Panc1 (cell line): ENCODE measurements at places on chromosomes 2 and 18.
A peak's percentile ranks its signal among the peaks of the same experiment; 100 is the strongest.

DNA sequence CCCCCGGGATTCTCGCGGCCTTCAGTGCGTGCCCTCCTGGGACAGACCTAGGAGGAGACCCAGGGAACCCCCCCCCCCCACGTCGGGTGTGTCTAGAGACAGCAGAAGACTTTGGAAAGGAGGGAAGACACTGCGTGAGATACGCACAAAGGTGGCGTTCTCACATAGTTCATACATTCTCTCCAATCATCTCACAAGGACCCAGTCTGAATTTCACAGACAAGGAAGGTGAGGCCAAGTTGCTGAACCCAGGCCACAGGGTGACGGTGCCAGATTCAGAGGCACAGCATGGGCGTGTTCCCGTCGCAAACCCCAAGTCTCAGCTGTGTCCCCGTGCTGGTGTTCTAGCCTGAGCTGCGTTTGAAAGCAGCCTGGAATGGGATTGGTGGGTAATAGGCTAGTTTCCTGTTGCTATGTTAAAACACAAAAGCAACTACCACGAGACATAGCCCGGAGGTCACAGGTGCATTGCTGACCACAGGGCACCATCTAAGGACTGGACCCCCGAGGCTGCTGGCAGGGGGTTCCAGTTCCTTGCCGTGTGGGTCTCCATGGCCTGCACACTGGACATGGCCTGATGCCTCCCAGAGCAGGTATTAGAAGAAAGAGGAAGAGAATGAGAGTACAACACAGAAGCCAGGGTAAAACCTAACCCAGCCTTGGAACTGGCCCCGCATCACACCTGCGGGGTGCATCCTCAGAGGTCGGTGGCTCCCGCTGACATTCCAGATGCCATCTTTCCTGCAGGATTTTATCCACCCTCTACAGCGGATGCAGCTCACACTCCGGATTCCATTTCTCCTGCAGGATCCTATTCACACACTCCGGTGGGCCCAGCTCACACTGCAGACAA lies 1.1 kb upstream of the PXDN start:
- DNase-seq = no peak

DNA sequence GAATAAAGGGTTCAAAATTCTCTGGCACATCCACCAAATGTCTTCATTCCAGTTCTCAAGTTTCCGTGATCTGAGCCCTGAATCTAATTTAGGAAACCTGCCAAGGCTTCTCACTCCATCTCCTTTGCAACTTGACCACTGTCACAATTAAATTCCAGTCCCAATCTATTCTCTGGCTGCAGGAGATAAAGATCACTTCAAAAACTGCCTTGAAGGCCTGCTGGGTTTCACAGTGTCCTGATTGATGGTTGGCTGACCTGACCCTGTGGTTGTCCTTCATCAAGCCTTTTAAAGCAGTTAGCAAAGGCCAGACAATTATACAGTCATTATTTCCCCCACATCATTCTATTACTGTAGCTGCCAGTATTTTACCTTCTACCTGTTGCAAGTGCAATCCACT lies 60.3 kb upstream of the DNAJC10 start:
- no peak for DNase-seq

- no peak for DNase-seq
Measured at GRCh38 chr2:12636837-12637581, 79.7 kb upstream of the TRIB2 start.

DNA sequence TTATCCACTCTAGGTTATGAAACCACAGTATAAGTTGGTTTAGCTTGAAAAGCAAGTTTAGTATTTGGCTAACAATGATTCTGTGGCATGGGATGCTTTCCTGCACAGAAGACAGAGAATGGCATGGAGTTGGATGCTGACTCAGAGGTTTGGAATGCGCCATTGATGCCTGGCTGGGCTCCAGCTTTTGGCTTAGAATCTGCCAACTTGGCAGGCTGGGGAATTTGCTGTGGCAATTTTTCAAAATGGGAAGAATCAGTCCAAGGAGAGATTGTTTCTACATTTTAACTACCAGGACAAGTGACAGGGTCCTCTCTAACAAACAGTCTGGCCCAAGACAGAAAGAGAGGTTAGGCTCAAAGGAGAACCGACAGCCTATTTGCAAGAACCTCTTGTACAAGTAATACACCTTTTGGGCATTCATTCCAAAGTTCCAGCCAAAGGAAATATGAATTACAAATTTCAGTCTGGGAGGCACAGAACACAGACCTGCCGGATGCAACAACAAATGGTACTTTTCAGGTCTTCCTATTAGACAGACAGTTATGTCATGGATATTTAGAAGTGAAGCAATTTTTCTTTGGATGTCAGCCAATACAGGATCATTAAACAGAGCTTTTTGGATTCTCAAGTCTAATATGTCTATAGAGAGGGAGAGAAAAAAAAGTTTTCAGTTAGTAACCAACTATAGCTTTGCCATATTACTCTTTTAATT lies 1027.7 kb downstream of the TMEM182 start:
- DNase-seq = no peak

DNA sequence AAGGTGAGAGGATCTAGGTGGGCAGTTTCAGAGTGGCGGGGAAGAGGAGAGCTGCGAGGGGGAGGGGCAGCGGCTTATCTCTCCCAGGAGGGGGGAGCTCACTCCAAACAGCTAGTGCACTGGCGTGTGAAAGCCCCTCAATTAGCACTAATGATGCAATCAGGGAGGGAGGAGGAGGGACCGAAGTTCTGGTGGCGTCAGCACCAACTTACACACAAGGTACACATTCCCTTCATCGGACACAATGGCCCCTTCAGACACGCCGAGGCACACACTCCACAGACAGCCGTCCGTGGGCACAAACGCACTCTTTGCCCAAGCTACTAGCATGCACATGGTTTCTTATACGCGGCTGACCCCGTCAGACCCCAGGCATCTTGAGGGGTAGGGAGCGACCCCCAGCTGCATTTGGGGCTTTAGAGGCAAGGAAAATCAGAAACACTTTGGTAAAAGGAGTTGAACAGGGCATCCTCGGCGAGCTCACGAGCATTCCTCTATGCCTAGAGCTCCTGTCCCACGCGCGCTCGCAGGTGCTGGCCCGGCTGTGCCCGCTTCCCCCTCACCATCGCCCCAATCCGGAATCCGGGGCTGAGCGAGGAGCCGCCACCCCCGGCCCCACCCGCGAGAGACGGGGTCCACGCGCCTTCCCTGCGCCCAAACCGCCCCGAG lies 868 bp upstream of the PKDCC start:
- DNase-seq = no peak

DNA sequence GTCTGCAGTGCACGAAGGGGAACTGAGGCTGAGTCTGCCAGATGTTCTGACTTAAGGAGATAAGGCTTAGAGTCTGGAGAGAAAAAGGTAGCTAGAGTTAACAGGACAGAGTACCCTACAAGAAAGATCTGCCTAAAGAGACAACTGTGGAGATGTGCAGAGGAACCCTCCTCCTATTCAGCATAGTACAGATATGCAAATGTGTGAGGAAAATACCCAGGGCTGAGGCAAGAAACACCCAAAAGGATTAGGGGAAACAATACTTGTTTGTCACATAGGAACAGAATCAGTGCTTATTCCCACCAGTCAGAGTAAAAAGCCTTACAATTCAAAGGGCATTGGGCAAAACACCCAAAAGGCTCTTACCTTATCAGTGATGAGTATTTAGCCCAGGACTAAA lies 67.8 kb downstream of the SS18 start:
- no peak for DNase-seq

GRCh38 chr18:3305354-3305762 lies 43.4 kb downstream of the MYL12B start:
- DNase-seq = peak; percentile 69

DNA sequence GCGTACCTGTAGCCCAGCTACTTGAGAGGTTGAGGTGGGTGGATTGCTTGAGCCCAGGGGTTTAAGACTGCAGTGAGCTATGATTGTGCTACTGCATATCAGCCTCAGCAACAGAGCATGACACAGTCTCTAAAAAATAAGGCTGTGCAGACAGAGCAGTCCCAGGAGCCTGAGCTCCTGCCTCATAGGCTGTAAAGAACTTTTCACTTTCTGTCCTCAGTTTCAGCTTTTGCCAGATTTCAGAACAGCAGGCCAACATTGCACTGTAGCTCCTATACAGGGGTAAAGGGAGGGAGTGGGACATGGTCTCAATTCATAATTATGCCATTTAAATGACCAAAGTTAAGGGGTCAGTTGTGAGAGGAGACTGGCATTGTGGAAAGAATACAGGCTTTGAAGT lies 150.6 kb downstream of the GALNT1 start:
- DNase-seq = no peak

- no peak for DNase-seq
Measured at GRCh38 chr18:44079606-44080005, 601.1 kb upstream of the SETBP1 start.

GRCh38 chr2:62296034-62296831 lies 100.3 kb downstream of the B3GNT2 start:
- no peak for DNase-seq

DNA sequence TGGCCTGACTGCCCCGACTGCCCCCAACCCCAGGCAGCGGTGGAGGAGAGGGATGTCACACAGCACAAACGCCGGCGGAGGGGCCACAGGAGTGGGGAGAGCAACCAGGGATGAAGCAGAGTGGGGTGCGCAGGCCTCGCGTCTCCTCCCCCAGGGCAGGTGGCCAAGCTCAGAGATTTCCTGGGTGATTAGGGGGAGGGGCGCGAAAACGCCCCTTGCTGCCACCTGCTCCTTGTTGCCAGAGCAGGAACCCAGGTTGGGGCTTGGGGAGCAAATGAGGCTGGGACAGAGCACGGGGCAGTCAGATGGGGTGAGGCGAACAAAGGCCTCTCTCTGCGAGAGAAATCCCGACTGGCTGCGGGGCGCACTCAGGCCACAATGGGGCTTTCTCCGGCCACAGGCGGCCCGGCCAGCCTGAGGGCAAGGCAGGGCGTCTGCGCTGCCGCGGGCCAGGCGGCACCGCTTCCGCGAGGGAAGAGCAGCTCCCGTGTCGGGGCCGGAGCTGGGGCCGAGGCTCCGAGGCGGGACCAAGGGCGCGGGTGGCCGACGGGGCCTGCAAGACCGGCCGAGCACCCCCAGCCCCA lies 11.5 kb downstream of the TEX44 start:
- no peak for DNase-seq

GRCh38 chr2:170238776-170239175 lies 60.8 kb downstream of the MYO3B start:
- no peak for DNase-seq

- DNase-seq = no peak
Measured at GRCh38 chr18:22363867-22364463, 53.8 kb downstream of the CTAGE1 start.

DNA sequence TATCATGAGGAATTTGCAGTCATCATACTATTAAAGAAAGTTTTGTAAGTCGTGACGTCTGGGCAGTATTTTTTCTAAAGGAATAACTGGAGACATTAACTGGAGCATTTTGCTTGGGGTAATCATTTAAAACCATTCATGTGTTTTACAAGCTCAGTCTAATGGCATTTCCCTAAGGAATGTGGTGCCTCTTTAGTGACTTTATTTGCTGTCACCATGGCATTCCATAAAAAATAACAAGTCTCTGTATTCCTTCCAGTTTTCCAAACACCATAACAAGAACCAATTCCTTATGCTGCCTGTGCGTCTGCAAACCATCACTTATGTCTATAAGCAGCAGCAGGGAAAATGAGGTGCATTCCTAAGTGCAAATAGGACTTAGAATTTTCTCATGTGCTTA lies 82.8 kb downstream of the EPB41L3 start:
- no peak for DNase-seq

GRCh38 chr2:209933499-209934483 lies 68.6 kb upstream of the RPE start:
- DNase-seq = no peak

DNA sequence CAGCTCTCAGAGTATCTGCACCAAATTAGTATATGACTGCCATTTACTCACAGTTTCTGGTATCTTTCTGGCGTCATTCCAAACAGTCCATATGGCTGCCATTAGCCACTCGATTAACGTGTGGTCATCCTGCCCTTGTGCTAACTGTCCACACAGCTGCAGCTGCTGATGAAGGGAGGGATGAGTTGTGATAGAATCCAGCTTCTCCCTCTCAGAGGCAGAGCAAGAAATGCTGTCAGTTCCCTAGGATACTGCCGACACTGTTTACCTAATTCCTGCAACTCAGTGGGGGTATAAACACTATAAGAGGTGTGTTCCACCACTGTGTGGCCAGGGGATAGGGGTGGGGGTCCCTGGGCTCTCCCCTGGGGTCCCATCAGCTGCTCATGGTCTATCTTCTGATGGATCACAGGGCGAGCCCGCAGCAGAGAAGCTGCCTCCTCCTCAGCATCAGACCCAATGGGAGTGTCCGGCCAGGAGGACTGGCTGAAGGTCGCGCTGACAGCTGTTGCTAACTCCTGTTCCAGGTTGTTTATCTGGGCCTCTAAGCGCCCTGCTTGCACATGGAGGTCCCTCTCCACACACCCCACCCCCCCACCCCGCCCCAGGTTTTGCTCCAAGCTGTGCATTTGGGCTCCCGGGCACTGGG lies 17.3 kb upstream of the KLHL23 start:
- DNase-seq = no peak

DNA sequence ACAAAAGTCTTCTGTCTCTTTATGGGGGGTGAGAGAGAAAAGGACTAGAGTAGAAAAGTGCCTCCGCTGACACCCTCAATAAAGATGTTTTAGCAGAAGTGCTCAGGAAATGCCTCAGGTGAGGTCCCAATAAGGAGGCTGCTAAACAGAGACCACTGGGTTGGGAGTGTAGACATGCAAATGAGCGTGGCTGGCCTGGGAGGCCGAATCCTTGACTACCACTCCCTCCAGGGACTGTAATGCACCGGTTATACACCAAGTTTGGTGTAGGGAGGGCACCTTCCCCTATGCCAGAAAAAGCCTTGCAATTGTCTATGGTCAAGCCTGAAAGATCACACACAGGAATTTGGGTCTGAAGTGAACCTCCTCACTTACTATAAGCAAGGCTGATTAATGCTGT lies 1.8 kb downstream of the TMX3 start:
- DNase-seq = no peak

DNA sequence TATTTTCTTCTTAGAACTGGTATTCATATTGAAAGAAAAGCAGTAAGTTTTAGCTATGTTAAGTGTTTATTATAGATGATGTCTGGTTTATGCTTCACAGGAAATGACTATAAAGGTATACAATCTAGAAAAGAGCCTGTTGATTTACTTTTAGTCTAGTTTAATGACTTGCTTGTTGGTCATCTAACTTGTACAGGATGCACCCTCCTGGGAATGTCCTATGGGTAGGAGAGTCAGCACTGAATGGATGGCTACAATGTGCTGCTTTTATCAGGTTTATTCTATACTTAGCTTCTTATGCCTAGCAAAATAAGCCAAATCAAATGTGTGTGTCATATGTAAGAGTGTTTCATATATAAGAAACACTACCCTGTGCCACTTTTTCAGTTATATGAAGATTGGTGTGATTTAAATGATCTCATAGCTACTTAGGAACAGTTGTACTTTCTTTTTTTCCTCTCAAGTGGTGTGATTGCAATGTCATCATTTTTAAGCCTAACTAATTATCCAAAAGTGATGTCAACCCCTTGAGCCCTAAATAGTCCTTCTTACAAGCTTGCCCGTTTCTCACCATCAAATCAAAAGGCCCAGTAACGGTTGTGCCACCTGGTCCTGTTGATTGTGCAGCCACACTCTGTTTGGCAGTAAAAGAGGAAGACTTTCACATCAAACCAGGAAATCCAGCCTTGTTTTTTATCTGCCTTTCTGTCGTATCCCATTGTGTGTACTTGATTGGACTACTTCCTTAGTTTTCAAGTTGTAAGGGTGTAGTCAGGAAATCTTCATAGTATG lies 176.0 kb downstream of the DIS3L2 start:
- DNase-seq = no peak

GRCh38 chr2:127927384-127927783 lies 41.6 kb upstream of the AMMECR1L start:
- DNase-seq = no peak

- DNase-seq = no peak
Measured at GRCh38 chr2:67108231-67108630, 288.9 kb upstream of the ETAA1 start.
